ENCODE measurements at places on chromosomes 1 and 21. TPM values are rescaled to one million over a fixed set of nuclear protein-coding genes. Genes with fewer than 3 reads are reported as not detected.

FNDC10 gene
- 6.2 TPM for total RNA-seq

KCNJ6 gene
- 0.02 TPM for total RNA-seq

C1orf87 gene
- not detected for total RNA-seq

MAP7D1 gene
- 97.8 TPM for total RNA-seq

SPATA1 gene
- 1.2 TPM for total RNA-seq

NRAS gene
- total RNA-seq, result 40.0 TPM

NHLH1 gene
- total RNA-seq, result 0.32 TPM

ADAMTS4 gene
- 6.8 TPM for total RNA-seq

TNFRSF4 gene
- 0.34 TPM for total RNA-seq

DNA sequence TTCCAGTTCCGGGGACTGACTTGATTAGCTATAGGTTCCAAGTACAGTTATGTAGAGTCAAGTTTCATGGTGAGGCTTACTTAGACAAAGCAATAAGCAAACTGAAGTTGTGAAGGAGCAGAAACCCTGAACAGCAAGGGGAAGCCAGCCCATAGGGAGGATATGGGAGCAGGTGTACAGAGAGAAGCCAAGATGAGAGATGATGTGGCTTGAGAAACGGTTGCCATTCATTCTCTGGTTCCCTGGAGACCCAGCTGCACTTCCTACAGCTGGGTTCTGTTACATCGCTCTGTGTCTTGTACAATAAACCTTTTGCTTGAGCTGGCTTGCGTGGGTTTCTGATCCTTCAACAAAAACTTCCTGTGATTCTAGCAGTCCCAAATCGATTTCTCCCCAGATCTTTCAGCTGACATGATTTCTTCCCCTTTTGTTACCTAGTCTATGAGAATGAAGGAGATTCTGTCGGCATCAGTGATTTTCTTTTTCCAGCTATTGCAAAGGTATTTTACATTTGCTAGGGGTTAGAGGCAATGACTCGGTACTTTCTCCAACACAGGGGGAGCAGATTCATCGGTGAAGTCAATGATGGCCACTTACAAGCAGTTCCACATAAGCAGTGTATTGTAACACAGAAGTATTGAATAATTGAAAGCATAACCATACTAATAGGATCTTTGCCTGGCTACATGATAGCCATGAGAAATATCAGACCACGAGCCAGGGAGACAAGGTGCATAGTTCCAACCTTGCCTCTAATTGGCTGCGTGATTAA, 67.3 kb downstream of the URB2 start:
- DNase-seq, result no peak

DNA sequence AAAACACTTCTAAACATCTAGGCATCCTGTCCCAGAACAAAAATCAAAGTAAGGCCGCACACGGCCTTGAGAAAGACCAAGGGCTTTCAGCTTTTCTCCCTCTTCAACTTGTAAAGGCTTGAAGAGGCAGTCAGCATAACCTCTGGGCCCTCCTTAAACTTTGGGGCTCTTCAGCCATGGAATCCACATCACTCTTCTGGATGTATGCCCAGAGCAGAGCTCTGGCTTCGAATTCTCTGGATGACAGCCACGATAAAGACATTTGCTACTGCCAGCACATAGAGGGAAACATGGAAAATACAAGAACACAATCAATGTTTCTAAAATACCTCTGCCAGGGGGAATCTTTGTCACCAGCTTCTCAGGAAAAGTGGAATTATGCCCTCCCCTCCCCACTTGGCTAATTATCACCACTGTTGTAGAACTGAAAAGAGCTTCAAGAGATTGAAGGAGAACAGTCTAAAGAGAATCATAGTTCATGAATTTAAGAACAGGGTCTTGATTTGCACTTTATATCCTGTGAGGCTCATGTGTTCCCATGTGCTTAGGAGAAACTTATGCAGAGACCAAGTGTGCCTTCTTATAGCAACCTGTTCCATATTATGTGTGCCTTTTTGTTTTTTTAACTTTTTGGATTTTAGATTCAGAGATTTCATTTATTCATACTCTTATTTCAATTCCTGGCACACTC, 39.0 kb upstream of the DPT start:
- no peak for DNase-seq

DNA sequence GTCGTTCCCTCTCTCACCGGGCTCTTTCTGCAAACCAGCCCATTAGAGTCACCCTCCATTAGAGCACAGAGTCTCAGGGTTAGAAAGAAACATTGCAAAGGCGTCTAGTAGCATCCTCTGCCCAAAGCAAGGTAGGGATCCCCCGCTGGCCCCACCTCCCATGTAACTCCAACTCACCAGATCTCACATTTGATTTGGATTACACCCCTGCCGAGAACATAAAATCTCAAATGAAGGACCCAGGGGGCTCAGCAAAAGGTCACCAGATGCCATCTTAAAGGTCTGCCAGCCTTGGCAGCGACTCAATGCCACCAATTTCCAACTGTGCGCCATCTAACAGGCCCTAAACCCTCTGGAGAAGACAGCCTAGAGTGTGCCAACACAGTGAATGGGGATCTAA, 14.1 kb downstream of the C1orf87 start:
- no peak for DNase-seq

DNA sequence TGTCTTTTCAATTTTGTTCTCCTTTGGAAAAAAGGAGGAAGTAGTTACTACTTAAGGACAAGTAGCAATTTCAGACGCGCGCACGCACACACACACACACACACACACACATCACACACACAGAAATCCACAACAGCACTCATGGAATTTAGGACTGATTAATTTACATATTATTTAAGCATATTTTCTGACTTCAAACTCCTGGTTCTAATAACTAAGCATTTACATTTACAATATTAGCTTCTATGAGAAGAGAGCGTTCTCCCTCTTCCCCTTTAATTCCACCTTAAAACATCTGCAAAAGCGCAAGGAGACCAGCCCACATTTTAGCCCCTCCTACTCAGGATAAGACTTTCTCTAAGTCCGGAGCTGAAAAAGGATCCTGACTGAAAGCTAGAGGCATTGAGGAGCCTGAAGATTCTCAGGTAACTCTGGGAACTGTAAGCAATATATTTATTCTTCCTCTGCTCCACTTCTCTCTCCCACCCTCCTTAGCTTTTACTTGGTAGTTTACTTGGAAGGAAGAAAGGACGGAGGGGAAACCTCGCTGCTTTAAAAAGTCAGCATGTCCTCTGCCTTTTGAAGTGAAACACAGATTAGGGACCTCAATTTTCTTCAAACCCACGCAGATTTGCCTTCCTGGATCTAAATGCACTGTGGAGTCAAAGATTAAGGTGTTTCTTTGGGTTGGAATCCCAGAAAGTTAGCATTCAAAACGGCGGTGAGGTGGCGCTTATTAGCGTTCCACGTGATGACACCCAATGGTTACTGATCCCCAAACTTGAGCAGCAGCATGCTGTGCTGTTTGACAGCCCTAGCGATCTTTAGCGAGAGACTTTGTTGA, at the start of gene PLA2G4A:
Gene PLA2G4A (plus strand): TSS at position 339 of the 844 bp plus-strand sequence. CDS start 25,406 bp downstream, outside the sequence.
- DNase-seq, result no peak

GRCh38 chr1:245875581-245876261, 631.4 kb downstream of the SMYD3 start:
- DNase-seq, result no peak

DNA sequence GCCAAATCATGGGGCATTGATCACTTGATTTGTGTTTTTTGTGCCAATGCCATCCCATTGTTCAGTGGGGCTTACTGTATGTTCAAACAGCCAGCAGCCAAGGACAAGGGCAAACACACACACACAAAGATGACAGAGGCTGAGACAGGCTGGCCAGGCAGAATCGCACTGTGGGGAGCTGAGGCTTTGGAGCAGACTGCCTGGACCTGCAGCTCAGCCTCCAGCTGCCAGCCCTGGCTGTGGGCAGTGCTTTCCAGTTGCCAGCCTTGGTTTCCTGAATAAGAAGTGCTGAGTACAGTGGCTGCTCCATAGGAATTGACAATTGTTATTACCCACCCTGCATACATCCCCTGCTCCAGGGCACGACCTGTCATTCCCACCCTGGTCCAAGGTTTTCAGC, 16.9 kb upstream of the PCP4 start:
- no peak for DNase-seq

- DNase-seq, result no peak
Measured at GRCh38 chr1:172040466-172040865, 199.2 kb downstream of the DNM3 start.

DNA sequence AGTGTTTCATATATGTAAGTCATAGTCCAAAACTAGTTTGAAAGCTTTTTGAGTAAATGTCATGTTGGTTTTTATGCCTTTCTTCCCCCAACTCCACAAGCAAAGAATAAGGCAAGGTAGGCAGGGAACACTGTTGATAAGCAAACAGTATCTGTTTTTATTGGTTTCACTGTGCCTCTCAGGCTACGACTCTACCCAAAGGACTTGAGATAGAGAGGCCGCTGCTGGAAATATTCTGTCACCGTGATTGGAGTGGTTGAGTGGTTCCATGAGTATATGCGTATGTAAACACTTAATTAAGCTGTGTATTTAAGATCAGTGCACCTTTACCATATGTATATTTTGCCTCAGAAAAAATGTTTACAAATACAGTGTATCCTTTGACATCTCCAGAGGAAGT, 138.1 kb upstream of the KIF26B start:
- no peak for DNase-seq

DNA sequence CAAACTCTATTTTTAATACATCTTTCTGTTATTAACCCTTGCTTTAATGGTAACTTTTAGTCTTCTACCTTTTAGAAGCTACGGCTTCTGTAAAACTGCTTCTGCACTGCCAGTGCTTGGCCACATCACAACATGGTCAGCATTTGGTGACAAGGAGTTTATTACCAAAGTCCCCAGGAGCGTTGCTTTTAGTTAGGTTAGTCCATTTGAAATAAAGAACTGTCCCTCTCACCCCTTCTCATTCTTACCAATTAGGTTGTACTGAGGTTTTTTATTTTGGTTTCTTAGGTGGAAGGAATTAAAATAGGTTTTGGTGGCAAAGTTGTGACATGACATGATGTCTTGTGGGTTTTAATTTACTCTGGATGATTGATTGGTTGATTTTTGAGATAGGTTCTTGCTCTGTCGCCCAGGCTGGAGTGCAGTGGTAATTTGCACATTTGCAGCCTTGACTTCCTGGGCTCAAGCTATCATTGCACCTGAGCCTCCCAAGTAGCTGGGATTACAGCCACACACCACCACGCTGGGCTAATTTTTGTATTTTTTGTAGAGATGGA, 39.2 kb downstream of the SPEN start:
- DNase-seq, result no peak

- DNase-seq, result no peak
Measured at GRCh38 chr1:115782571-115783281, 14.2 kb upstream of the CASQ2 start.

DNA sequence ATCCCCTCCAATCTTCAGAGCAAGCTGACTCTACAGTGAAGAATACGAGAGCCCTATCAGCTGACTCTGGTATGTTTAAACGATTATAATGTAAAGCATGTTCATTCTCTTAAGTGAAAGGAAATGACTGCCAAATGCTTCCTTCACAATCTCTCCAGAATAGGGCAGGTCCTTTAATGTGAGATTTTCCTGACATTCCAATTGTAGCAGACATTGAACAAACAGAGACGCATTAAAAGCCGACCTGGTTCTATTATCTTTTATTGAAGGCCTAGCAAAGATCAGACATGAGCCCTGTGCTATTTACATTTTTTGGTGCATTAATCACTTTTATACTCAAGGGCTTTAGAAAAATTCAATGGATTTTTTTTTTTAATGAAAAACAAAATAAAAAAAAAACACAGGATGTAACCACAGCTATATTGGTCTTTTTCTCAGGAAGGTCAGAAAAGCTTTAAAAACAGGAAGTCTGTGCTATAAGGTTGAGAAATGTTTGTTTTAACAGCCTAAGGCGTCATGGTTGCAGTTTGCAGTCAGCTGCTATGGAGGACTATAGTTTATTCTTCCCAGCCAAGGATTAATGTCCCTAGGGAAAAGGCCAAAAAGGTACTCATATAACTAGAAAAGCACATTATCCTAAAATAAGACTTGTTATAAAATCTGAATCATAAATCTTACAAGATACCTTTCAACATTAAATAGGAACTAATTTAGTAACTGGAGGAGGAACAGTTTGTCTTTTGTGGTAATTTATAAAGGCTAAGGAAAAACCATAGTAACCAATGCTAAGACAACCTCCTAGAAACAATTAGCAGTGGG, 104.8 kb downstream of the RERE start:
- no peak for DNase-seq

GRCh38 chr1:8394456-8395321, 76.8 kb downstream of the SLC45A1 start:
- no peak for DNase-seq

- no peak for DNase-seq
Measured at GRCh38 chr21:14712121-14712715, 166.1 kb upstream of the SAMSN1 start.

- DNase-seq, result no peak
Measured at GRCh38 chr1:42733415-42734200, 6.4 kb downstream of the CLDN19 start.

- no peak for DNase-seq
Measured at GRCh38 chr21:14260174-14260764, 44.3 kb downstream of the RBM11 start.

DNA sequence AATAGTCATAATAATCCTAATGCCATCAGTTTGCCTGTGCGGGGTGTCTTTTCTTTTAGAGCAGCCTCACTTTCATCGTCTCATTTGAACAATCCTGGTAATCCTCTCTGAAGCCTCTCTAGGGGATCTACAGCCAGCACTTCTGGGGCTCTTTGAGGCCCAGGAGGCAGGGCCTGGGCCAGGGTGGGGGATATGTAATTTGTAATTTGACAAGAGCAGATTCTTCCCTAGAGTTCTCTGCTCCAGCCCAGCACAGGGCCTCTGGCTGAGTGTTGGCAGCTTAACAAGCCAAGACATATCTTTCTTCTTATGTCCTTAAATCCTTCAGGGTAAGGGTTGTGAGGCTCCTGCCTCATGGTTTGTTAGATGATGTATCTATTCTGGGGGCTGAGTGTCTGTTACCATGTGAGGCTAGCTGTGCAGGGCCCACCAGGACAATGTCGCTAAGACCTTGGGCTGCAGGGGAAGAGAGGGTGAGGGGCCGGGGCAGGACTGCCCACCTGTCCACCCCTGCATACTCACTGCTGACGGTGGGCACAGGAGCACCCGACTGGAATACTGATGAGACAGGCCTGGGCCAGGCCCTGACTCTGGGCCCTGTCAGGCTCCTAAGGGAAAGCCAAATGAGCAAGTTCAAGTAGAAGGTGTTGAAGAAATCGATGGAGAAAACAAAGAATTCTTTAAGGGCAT, 45.3 kb upstream of the PARP1 start:
- no peak for DNase-seq

- no peak for DNase-seq
Measured at GRCh38 chr1:160078512-160079195, 2.7 kb upstream of the KCNJ9 start.

DNA sequence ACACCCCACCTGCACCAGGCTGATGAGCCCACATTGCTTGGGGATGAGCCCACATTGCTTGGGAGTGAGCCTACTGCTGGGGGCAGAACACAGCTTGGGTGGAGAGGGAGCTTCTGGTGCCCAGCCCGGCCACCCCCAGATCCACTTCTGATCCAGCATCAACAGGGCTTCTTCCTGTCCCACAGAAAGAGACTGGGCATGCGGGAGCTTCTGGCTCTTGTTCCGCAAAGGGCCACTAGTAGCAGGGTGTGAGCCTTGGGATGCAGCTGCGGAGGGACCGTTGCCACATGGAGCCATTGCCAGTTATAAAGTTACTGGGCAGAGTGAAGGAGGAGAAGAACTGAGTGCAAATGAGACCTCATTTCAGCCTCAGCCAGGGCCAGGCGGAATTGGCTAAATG, 36.3 kb downstream of the PKP1 start:
- DNase-seq, result no peak

Measured in mesothelial cell of epicardium (in vitro differentiated cells).